ENCODE measurements at places on chromosomes 12 and 14.

GRCh38 chr14:70595443-70596185 lies 4.8 kb downstream of the MED6 start:
- no peak for DNase-seq

GRCh38 chr14:55889124-55889523 lies 229.1 kb upstream of the PELI2 start:
- no peak for DNase-seq

DNA sequence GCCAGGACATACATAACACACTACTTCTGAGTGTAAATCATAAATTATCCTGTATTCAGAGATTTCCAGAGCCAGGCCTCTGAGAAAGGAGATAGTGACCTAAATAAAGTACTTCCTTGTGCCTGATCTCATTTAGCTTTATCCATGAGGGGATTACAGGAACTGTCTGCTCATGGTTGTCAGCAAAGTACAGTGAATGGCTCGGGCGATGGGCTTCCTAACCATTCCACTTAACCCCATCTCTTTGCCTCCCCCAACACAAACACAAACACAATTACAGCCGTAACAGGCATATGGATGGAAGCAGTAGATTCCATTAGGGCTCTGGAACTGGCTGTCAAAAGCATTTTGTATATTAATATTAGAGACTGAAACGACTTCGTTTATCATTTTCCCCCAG lies 206.7 kb upstream of the CPNE8 start:
- no peak for DNase-seq

- DNase-seq = no peak
Measured at GRCh38 chr12:28497889-28498411, 307.7 kb downstream of the CCDC91 start.

- peak; percentile 19 for DNase-seq
Measured at GRCh38 chr12:53231921-53232645, at the start of gene RARG. TSS of gene RARG (minus strand) at chr12:53232209. CDS start at chr12:53227545, 4,664 bp downstream.

DNA sequence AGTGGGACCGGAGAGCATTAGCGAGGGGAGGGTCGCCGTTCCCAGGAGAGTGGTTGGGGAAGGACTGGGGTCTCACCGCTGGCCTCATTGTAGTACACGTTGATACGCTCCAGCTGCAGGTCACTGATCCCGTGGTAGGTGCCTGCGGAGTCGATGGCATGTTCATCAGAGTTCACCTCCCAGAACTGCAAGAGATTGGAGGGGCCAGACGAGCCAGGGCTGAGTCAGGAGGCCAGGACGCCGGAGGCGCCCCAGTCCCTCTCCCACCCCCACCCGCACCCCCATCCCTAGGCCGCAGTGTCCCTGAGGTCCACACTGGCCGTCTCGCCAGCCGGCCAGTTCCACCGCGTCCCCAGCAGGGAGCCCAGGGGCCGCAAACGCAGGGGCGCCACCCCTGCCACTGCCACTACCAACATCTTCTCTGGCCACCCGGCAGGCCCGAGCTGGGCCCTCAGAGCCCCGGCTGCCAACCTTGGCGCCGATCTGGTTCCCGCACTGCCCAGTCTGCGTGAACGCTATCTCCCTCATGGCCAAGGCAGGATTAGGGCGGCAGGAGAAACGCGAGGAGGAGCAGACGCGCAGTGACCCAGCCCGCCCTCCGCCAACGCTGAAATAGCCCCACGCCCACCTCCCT lies 144.2 kb downstream of the ALG10 start:
- DNase-seq = no peak

- DNase-seq = no peak
Measured at GRCh38 chr12:14782756-14783155, 20.5 kb downstream of the WBP11 start.

DNA sequence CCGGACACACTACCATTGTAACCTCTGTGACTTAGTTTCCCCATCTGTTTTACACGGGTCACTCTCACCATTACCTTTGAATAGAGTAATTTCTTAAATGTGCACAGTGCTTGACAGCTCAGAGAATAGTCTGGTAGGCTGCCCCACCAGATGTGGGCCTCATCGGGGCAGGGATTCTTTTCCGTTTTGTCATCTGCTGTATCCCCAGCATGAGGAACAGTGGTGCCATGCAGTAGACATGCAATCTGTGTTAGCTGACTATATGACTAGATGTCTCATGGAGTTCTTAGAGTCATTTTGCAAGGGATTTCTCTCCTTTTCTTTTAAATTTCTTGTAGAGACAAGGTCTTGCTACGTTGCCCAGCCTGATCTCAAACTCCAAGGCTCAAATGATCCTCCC lies 44.9 kb upstream of the PLEKHG3 start:
- no peak for DNase-seq

- no peak for DNase-seq
Measured at GRCh38 chr14:76007852-76008251, 22.3 kb downstream of the IFT43 start.

DNA sequence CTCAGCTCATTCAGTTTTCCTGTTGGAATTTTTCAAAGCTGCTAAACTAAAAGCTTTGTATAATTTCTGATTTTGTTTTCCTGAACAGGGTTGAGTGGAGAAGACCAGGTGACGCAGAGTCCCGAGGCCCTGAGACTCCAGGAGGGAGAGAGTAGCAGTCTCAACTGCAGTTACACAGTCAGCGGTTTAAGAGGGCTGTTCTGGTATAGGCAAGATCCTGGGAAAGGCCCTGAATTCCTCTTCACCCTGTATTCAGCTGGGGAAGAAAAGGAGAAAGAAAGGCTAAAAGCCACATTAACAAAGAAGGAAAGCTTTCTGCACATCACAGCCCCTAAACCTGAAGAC lies 367.1 kb upstream of the OR4E1 start:
- no peak for DNase-seq

GRCh38 chr12:53806721-53807120 lies 54.9 kb upstream of the CISTR start:
- DNase-seq = no peak

- DNase-seq = no peak
Measured at GRCh38 chr14:60758885-60759284, 24.3 kb downstream of the MNAT1 start.

DNA sequence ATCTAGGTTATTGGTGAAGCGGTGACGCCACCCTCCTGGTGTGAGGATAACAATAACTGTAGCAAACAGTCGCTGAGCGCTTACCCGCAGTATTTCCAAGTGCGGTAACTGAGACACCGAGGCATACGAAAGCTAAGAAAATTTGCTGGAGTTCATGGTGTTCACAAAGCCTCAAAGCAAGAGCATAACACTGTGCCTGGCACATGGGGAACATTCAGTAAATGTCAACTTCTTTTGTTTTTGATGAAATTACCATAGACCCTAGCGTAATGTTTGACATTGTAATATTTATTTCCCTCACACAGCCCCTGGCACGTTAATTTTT lies 767 bp downstream of the YEATS4 start:
- no peak for DNase-seq

- no peak for DNase-seq
Measured at GRCh38 chr12:81417056-81417455, 339.2 kb downstream of the ACSS3 start.

DNA sequence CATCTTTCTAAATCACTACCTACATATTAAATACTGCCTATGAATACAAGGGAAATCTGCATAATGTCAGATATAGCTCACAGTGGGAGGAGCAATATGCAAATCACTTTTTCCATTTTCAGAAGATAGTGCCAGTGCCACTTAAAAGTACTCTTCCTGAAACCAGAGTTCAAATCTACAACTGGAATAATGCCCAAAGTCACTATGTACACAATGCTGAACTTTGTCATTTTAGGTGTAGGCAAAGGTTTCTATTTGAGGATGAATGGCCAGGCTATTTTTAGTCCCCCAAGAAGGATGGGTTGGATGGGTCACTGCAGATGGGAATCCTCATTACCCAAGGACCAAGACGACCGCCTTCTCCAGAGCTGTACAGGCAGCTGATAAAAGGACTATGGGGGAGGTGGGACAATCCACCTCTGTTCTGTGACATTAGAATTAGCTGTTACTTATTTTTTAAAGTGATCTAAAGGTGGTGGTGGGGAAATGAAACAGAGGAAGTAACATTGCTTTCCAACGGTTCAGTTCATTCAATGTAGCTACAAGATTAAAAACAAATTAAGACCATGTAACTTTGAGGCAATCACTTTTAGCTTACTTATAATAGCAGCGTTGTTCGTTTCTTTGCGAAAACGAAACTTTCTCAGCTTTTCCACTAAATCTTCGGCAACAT lies 5.6 kb downstream of the GMFB start:
- no peak for DNase-seq

- no peak for DNase-seq
Measured at GRCh38 chr14:95054346-95055280, 102.7 kb downstream of the DICER1 start.

DNA sequence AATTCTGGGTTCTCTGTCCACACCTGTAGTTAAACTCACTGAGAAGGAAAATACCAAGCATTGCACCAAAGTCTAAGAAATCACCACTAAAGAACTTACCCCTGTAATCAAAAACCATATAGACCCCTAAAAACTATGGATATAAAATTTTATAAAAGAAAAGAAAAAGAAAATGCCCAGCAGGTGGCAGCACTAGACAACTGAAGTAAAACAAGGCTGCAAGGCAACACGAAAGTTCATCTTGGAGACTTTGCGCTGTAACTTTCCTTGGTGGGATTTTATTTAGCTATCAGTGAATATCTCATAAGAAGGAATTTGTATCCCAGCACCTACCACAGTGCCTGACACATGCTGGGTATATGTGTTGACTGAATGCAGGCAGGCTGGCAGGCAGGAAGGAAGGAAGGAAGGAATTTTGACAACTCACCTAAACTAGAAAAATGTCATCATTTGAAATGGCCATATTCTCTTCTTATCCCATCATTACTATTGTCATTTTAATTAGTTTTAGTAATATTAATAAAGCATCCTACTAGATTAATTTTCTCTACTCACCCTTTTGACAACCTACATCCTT lies 68.2 kb upstream of the ETV6 start:
- DNase-seq = peak; percentile 57

- no peak for DNase-seq
Measured at GRCh38 chr14:96146131-96146771, 58.4 kb upstream of the BDKRB2 start.

DNA sequence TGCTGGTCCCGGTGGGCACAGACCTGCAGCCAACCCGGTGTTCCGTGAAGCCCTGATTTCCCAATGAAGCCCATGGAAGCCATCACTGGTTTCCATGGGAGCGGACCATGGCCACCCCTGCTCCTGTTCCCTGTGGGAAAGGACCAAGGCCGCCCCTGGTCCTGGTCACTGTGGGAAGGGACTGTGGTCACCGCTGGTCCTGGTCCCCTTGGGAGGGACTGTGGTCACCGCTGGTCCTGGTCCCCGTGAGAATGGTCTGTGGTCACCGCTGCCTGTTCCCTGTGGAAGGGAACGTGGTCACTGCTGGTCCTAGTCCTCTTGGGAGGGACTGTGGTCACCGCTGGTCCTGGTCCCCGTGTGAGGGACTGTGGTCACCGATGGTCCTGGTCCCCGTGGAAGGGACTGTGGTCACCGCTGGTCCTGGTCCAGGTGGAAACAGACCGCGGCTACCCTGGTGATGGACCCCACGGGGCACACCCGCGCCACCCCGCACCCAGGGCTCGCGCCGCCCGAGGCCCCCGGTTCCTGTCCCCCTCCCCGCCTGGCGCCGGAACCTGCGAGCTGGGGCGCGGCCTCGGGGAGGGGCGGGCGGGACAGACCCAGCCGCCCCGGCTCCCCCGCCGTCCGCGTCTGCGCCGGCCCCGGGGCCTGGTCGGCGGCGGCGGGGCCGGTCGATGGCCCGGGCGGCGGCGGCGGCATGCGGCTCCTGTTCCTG lies at the start of gene GLT1D1:
TSS of gene GLT1D1 (plus strand) at position 594 of the 715 bp plus-strand sequence. CDS start at position 698, 104 bp downstream.
- DNase-seq = no peak

GRCh38 chr12:99618657-99619056 lies 28.9 kb upstream of the GARIN6 start:
- DNase-seq = no peak

- no peak for DNase-seq
Measured at GRCh38 chr12:33786532-33786931, 235.8 kb upstream of the ALG10 start.

DNA sequence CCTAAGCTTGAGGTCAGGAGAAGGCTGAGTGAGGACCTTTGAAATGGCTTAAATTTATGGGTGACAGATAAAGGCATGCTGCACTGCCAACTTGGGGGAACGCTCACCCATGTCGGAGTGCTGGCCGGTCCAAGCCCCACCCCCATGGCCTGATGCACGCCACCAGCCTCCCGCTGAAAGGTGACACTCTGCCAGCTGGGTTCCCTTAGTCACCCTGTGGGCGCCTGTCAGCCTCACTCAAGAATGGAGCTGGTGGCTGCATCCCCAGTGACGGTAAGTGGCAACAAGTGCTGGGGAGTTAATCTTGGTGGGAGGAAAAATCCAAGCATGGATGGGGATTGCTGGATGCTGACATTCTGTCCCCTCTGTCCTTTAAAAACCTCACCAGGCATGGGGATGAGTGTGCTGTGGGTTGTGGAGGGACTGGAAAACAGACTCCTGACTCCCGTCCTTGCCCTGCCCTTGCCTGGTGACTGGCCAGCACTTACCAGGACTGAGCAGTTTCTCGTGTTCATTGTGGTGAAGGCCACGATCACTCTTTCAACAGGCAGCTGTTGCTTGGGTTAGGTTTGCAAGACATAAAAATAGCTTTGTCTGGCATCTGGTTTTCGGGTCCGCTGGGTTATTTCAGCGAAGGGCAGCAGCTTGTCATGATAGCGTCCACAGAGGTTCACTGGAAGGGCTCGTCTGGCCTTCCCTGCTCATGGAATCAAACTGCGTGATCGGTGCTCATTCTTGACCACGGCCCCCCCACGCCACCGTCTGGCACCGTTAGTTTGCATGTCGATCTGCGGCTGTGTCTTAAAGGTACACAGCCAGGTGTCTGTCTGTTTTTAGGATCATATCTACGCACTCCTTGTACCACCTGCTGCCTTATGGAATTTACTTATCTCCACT lies 15.0 kb downstream of the ACACB start:
- no peak for DNase-seq

DNA sequence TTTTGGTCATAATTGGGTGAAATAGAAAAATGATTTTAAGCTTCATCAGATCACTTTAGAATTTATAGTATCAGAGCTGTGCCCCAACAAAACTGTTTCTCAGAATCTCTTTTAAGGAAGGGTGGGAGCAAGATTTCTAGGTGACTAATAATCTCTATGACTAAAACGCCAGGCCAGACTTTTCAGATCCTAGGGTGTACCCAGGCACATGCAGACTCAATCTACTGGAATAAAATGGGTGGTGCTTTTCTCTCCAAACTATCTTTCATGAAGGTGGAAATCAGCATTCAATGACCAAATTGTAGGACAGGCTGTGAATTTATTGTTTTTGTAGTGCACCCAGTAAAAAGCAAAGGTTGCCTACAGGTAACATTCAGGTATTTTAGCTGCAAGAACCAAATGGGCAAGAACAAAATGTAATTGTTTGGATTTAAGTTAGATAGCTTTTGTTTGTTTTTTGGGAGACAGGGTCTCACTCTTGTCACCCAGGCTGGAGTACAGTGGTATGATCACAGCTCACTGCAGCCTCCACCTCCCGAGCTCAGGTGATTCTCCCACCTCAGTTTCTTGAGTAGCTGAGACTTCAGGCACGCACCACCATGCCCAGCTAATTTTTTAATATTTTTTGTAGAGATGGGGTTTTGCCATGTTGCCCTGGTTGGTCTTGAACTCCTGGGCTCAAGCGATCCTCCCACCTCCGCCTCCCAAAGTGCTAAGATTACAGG lies 49.5 kb downstream of the PPP2R5C start:
- no peak for DNase-seq

Measured in activated CD4-positive, CD25-positive, alpha-beta regulatory T cell treated with anti-CD3 and anti-CD28 coated beads, Interleukin-2, amount 50 U/mL, for 16 hours (primary cell).